ENCODE measurements at places on chromosomes 2 and 18.

DNA sequence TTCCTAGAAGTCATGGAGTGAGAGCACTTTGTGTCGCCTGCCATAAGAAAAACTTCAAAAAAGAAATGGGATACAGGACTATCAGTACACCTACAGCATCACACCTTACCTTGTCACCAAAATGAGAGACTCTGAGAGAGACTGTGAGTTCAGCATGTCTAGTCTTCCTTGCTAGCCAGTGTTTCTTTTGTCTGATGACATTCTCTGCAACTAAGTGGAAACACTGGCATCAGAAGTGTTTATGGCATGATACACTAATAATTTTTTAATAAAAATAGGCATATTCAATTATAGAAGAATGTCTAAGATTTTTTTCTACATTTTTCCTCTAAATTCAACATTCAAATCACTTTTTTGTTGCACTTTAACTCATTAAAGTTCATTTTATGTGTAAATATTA is 9.0 kb downstream of the RBM43 start:
- DNase-seq: no peak

- DNase-seq: peak; percentile 49
Measured at GRCh38 chr18:4455113-4455811, at the start of gene DLGAP1. Gene DLGAP1, minus strand, starts transcription at chr18:4455307.

DNA sequence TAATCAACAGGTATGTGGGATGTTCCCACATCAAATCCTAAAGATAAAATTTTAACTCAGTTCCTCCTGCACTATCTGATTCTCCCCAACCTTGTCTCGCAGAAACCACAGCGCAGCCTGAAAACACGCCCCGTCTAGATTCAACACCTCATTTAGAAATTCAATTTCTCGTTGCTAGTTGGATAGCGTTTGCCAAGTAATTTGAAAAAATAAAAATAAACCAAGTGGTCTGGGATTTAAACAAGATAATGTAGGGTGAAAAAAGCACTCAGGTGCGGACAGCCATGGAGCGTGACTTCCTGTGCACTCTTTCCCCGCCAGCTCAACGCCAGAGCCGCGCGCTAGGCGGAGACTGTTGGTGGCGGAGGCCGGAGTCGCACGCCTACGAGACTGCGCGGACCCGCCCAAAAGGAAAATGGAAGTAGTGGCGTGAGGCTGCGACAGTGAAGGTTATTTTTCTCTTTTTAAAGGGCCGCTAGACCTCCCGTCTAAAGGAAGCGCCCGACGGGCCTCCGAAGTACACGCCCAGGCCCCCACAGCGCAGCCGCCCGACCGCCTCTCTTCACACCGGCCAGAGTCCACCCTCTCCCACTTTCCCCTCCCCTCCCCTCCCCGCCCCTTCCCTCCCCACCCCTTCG is 615 bp upstream of the CCNT2 start:
- DNase-seq: no peak

DNA sequence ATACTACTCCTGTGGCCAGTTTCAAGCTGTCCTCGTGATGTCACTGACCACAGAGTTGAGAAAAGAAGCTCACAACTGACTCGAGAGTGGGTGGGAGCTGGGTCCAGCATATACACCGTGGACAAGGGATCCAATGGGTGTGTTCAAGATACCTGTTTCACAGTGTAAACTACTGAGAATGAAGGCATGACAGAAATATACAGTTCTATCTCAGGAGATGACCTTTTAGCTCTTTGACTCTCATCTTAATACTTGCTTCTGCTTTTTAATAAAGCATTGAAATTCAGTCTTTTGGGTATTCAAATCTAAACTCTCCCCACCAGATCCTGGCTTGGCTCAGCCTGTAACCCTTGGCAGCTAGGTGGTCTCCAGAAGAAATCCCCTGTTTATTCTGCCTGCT is 130.1 kb downstream of the MAP2 start:
- DNase-seq: no peak

GRCh38 chr2:55567298-55567697 is 47.8 kb downstream of the CFAP36 start:
- no peak for DNase-seq

DNA sequence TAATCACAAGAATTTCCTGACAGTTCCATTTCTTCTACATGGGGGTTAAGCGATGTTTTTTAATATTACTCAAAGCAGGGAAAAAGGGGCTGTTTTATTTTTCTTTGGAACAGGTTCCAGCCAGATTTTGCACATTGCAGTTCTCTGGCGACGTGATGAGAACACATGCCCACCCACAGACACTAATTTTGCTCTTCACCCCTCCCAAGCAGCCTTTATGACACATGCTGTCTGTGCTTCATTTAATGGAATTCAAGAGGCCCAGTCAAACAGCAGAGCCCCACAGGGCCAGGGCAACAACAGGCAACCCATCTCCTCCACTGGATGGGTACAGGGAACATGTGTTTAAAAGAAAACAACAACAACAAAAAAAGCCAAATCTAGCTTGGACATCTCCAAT is 70.8 kb downstream of the SPRED2 start:
- DNase-seq: peak; percentile 79

DNA sequence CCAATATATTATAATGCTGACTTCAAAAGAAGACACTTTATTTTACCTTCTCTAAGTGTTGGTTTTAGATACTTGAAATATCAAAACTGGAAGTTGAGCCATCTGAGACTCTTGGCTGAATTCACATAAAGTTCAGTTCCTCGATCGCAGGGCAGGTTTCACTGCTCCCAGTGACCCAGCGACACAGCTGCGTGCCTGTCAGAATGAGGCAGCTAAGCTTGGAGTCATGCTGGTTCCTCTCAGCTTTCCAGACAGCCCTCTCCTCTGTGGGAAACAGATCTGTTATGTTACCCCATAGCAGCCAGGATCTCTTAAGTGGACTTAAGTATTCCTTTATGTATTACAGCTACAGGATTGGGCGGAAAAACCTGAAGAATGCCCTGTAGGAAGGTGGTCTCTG is 142.8 kb upstream of the ALPP start:
- no peak for DNase-seq

DNA sequence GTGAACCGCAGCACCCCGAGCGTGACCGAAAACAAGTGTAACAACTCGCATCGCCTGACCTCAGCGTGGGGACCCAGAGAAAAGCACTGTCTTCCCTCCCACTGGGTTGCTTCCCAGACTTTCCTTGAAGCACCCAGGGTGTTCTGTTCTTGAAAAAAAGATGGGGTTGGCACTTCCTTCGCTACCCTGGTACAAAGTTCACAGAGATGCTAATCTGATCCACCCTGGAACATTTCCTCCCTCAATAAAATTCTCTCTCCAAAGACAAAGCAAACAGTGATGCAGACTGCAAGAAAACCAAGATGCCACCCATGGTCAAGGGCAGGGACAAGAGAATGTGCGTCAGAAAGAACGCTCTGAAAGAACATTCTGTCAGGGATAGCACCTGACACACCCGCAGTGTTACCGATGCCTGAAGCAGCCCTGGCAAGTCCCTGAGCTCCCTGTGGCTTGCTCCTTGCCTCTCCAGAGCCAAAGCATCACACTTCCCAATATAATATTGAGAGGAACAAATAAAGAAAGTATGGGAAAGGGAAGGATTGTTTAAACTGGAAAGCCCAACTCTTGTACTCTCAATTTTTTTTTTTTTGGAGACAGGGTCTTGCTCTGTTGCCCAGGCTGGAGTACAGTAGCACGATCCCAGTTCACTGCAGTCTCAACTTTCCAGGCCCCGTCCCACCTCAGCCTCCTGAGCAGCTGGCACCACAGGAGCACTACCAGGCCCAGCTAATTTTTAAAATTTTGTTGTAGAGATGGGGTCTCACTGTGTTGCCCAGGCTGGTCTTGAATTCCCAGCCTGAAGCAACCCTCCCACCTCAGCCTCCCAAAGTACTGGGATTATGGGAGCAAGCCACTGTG is 70.7 kb downstream of the TBC1D8 start:
- DNase-seq: no peak

- no peak for DNase-seq
Measured at GRCh38 chr2:44942304-44943030, 965 bp downstream of the SIX3 start.

GRCh38 chr18:10850840-10851239 is 298.5 kb downstream of the PIEZO2 start:
- no peak for DNase-seq

- DNase-seq: no peak
Measured at GRCh38 chr2:143177096-143177786, 48.0 kb downstream of the ARHGAP15 start.

DNA sequence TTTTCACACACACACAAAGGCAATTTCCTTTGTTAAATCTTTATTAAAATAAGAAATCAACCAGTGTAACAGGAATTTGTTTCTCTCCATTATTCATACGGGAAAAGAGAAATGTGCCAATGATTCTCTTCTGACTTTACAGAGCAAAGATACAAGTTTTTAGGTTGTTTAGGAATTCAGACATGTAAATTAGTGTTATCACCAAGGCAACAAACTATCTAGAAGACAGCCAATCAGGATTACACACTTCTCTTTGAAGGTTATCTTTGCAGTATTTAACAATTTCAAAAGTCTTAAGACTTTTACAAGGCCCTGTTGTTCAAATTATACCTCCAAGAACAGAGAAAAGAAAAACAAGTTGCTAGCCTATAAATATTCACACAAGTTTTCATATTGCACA is 14.5 kb downstream of the CD302 start:
- no peak for DNase-seq

GRCh38 chr2:241110089-241110606 is 8.1 kb upstream of the MTERF4 start:
- no peak for DNase-seq

- DNase-seq: no peak
Measured at GRCh38 chr2:190982262-190983034, 31.5 kb downstream of the STAT1 start.

DNA sequence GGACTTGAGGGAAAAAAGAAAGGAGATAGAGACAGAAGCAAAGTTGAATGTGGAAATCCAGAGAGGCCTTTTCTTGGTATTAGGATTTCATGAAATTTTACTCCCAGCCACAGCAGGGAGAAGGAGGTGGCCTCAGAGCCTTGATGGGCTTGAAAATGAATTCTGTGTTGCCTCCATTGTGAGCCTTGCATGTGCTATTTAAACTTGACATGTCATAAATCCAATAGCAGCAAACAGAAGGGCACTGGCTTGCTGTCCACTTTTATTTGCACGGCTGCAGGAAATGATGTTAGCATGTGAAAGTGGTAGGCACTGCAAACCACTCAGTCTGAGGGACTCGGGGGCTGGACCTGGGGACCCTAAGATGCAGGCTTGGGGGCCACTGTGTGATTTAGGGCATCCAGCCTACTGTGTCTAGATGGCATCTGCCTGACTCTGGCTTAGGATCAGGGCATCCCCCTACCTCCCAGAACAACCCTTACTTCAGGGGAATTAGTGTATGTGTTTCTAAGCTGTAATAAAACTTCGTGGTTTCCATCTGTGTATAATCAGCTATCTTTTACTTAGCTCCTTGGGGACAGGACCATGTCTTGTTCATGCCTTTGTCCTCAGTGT is 139.1 kb upstream of the SKOR2 start:
- DNase-seq: no peak

DNA sequence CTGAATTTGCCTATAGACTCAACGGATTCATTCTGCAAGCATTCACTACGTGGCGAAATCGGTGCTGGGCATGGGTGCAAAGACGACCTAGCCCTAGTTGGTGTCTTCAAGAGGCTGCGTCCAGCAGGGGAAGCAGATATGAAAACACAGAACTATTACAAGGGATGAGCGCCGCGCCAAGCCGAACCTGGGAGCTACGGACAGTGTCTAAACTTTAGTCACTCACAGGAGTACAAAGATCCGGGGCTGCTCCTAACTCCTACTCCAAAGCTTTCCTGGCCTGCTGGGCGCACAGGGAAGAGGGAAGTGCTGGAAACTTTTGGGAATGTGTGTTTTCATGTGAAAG is 732 bp upstream of the ANXA4 start:
- DNase-seq: peak; percentile 16

DNA sequence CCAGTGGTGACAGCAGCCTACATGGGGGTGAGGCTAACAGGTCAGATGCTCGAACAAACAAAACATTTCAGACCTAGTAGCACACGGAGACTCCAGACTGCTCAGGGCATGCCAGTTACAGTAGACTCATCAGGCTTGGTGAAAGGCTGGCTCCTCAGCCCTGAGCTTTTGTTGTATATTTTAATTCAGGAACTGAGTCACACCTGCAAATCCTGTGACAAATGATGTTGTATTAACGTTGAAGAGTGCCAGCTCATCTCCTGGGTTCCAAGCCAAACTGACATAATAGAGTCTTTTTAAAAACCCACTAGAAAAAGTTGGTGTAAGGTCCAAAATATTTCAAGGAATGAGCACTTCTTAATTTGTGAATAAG is 65.3 kb downstream of the C1D start:
- no peak for DNase-seq

DNA sequence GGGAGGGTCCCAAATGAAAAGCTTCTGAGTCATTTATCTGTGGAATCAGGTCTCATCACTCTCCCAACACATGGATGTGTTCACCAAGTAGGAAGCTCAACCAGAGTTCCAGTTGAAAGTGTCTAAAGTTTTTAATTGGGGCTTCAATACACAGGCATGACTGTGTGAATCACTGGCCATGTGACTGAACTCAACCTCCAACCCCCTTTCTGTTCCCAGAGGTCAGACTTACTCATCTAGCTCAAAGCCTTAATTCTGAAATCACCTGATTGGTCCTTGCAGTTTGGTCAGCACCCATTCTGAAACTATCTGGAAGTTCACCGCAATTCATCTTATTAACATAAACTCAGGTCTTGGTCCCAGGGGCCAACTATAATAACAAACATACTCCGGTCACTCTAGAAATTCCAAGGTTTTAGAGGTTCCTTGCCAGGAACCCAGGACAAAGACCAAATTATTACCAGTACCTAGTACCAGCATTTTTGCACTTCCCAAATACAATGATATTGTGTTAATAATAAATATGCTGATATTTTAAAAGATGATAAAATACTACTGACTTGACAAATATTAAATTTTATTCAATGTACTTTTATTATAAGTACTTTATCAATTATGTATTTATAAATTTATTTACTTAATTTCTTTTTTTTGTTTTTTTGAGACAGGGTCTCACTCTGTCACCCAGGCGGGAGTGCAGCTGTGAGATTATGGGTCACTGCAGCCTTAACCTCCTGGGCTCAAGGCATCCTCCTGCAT is 10.7 kb upstream of the RBM45 start:
- DNase-seq: no peak

GRCh38 chr2:113861740-113862139 is 28.1 kb upstream of the ACTR3 start:
- no peak for DNase-seq

All from head of caudate nucleus (tissue), 42 donors.